ENCODE measurements at places on chromosomes 5 and 9.

GRCh38 chr5:149640350-149640999, 59.2 kb downstream of the ARHGEF37 start:
- DNase-seq = no peak

DNA sequence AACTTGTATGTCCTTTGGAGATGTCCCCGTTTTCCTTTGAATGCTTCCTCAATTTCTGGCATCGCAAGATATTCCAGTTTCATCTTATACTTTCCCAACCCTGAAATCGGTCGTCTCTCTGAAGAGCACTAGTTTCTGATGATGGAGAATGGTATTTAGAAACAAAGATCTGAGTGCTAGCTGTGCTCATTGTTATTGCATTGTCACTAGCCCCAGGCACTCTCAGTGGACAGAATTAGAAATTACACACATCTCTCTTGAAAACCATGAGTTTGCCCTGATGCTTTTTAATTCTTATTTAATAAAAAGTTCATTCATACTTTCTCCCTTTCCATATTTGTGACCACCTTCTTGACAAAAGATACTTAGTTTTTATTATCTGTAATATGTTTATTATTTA, 67.7 kb downstream of the C9orf152 start:
- no peak for DNase-seq

DNA sequence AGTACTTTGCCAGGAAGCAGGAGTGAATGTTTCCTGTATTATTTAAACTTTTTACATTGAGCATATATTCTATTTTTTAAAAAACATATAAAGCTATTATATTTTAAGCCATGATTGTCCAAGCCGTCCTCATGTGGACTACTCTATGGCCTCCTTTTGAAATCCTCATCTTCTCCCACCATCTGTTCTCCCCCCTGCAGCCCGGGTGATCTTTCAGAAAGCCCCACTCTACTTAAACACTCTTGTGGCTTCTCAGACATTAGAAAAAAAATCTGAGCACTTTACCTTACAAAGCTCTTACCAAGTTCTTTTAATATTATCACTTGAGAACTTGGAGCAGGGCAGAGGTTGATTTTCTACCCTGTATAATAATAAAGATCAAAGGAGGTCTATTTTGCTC, 95.4 kb downstream of the CAVIN4 start:
- DNase-seq = no peak

GRCh38 chr5:52811067-52811749, 23.5 kb downstream of the ITGA1 start:
- peak; percentile 60 for DNase-seq

DNA sequence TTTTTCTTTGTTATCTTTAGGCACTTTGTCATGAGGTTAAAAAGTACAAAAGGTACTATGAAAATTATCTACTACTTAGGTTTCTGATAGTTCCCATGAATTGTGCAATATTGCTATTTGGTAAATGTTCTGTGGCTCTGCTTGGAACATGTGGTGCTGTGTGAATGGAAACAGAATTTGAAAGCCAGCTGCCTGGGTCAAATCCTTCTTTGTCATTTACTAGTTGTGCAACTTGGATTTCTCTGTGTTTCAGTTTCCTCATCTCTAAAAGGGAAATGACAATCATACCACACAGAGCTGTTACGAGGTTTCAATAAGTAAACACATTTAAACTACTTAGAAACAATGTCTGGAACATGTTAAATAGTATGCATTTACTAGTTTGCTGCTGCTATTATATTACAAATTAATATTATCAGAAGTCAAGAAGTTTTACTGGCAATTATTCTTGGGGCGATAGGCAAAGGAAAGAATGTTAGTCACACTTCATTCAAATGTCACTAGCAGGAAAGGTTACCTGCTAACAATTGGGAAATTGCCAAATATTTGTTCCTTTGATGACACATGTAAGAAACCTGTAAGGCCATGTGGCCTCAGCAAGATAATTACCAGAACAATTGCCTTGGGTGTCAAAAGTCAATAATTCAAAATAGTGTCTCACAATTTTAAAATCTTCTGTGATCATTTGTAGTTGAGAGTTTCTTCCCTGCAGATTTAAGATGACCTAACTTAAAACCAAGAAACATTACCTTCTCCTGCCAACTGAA, 184.8 kb downstream of the KIAA0825 start:
- peak; percentile 35 for DNase-seq

GRCh38 chr5:7325975-7326913, 69.7 kb upstream of the ADCY2 start:
- DNase-seq = peak; percentile 91

GRCh38 chr5:163345216-163345615, 92.2 kb upstream of the CCNG1 start:
- DNase-seq = no peak

GRCh38 chr5:124398460-124398859, 348.0 kb downstream of the ZNF608 start:
- DNase-seq = no peak

GRCh38 chr9:5449521-5450358, 602 bp upstream of the CD274 start:
- peak; percentile 100 for DNase-seq

DNA sequence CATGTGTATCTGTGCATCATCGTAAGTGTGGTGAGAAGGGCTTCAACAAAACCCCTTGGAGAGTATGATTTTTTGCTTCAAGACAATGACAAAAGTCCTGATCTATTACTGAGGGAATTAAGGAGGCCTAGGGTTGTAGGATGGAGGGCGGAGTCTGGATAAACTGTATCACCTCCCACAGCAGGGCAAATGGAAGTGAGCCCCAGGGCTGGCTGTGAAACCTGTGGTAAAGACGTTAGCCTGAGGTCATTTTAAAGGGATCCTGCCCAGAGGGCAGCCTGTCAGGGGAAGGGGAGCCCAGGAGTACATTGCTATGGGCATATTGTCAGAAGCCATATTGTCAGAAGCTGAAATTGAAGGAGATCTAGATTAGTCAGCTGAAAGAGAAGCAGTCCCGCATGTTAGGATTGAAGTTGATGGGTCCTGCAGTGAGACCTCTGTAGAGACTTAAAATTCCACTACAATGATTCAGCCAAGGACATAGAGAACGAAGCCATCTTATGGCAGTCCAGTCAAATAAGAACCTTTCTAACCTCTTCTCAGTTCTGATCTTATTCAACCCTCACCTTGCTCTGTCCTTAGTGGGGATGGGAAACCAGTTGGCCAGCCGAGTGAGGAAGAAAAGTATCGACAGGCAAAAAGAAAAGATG, 26.9 kb downstream of the ADGRV1 start:
- DNase-seq = no peak

DNA sequence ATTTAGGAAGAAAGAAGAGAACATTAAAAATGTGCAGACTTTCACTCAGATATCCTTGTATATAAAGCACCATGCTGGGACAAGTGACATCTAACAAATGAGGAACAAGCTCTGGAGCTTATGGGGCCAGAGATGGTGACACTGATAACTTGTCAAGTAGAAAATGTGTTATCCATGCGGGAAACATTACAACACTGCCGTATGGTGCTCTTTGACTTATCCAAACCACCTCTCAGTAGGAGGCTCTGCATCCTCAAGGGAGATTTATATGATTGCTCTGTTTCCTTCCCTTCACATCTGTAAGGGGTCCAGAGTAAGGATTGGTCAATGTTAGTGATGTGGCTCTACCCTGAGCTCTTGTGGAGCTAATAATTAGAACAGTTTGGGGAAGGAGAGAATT, 23.5 kb downstream of the KCTD16 start:
- peak; percentile 74 for DNase-seq

- no peak for DNase-seq
These were observed 58.7 kb upstream of the TNFSF8 start for GRCh38 chr9:114988962-114989599.

GRCh38 chr9:100457517-100457916, 15.4 kb upstream of the TMEFF1 start:
- DNase-seq = no peak

DNA sequence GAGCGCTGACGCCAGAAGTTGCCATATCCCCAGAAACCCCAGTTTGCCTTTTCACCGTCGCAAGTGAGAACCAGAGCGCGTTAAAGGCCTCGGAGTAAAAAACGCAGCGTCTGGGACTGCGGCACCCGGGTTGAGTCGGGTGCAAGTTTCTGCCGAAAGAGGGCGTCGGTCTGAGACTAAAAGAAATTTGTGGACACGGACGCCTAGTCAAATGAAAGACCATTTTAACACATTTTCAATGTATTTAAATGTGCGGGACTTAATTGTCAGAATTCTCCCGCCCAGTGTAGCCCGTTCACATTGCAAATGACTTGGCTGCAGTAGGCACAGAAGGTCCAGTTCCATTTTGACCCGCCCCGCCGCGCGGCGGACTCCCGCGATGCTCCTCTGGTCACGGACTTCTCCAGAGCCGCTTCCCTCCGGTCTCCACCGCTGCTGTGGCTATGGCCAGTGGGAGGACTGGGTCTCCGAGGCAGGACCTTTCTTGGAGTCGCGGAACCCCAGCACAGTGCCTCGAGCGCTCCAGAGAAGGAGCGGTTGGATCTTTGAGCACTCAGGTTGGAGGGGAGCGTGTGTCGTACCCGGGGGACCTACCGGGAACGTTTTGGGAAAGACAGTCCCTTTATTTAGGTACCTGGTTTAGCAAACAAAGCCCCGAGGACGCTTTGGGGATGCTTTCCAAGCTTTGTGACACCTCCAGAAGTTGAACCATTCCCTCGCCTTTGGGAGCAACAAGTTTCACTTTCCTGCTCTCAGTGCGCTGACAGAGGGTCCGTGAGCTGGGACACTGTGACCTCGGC, 1.2 kb upstream of the NPR3 start:
- peak; percentile 89 for DNase-seq

- DNase-seq = no peak
These were observed 829.6 kb downstream of the TLR4 start for GRCh38 chr9:118533850-118534249.

DNA sequence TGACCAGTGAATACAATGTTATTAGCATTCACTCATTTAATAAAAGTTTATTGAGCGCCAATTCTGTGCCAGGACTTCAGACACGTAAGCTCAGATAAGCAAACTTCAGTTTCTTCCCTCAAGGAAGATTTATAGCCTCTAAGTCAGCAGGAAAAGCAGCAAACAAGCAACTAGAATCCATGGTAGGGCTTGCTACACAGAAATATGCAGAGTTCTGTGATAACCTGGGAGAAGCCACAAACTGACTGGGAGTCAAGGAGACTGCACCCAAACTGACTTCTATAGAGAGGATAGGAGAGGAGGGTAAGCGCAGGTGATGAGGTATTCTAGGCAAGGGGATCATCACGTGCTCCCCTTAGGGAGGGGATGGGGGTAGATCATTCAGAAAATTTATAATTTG, 1.4 kb upstream of the OGN start:
- DNase-seq = peak; percentile 21

DNA sequence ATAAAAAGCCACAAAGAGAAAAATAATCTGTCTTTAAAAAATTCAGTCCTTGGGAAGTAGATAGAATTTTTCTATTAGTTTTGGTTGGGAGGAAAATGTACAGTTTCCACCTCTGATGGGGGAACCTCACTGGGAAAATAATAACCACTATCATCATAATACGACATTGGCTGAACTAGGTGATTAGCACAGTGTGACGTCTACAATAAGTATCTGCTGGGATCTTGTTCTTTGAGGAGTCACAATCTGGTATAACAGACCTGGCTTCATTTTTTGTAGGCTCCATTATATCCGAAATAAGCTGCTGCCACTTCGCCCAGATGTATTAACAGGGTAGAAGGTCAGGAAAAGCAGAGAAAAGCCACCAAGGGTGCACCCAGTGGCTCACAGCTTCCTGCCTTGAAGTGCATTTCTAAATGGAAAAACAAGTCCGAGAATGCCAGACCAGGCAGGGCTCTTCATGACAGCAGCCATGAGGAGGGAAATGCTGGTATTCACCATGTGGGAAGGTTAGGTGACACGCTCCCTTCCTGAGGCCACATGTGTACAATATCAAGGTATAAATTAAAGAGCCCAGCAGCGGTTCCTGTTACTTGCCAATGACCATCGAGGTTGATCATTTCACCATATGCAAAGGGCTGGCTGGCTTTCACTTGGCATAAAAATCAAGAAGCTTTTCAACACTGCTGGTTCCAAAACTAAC, 152.8 kb downstream of the PRELID2 start:
- DNase-seq = no peak

DNA sequence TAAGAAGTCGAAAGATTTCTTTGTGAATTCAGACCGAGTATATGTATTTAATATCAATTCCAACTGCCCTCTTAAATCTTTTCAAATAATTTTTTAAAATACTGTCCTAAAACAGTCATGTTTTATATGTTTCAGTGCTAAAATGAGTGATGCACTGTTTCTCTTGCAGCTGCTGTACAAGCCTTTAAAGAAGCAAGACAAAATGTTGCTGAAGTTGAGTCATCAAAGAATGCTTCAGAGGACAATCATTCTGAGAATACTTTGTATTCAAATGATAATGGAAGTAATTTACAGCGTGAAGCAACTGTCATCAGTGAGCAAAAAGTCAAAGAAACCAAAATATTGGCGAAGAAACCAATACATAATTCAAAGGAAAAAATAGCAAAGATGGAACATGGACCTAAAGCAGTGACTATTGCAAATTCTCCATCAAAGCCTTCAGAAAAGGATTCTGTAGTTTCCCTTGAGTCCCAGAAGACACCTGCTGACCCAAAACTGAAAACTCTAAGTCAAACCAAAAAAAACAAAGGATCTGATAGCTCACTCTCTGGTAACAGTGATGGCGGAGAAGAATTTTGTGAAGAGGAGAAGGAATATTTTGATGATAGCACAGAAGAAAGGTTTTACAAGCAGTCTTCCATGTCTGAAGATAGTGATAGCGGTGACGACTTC, 58.0 kb downstream of the LOX start:
- no peak for DNase-seq

GRCh38 chr5:98656796-98657195, 116.7 kb upstream of the RGMB start:
- no peak for DNase-seq
